ENCODE measurements at places on chromosomes 2 and 18.

- peak; percentile 92 for DNase-seq
Measured at GRCh38 chr2:676647-677055, 555 bp downstream of the TMEM18 start.

- DNase-seq = no peak
Measured at GRCh38 chr2:20541651-20542050, 94.8 kb downstream of the RHOB start.

DNA sequence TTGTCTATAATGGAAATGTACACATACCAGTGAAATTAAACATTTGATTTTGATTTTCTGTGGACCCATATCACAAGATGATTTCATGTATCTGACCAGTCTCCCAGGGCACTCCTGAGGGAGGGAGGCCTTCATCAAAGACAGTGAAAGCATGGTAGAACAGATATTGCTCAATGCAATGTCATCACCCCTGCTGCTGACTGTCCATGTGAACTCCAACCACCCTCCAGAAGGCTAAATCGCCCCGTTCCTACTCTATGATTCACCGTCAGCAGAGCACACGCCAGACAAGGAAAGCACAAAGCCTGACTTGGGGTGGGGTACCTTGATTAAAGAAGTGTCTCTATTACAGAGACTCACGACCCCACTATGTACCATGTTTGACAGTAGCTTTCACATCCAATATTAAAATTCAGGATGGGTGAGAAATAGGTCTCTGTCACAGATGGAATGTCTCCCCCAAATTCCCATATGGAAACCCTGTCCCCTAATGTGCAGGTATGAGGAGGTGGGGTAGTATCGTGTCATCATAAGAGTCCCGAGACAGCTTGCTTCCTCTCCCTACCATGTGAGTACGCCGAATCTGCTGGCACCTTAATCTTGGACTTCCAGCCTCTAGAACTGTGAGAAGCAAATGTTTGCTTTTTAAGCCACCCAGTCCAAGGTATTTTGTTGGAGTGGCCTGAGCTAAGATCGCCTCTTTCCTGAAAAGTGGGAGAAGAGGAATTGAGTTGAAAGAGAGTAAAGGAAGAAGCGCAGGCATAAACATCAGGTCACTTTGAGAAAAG lies 42.4 kb downstream of the CYB5A start:
- no peak for DNase-seq

- DNase-seq = no peak
Measured at GRCh38 chr2:172674968-172675303, 60.7 kb upstream of the RAPGEF4 start.

DNA sequence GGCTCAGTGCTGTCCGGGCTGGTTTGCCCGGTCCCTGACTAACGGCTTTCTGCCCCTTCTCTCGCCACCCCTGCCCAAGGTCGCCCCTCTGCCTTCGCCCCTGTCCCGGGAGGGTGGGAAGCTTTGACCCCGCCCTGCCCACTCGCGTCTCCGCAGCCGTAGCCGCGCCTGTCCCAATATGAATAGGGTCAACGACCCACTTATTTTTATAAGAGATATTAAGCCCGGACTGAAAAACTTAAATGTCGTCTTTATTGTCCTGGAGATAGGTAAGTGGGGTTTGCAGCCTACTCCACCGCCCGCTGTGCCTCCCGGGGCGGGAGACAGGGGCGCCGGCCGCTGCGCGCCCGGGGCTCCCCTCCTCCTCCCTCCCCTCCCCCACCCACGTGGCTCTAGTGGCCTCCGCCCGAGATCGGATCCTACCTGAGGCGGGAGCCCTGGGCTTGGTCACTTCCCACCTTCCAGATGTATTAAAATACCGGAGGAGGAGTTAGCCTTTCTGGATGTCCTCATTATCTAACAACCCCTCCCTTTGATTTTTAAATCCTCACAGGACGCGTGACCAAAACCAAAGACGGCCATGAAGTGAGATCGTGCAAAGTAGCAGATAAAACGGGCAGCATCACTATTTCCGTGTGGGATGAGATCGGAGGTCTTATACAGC lies 633 bp downstream of the NABP1 start:
- peak; percentile 84 for DNase-seq

GRCh38 chr2:192414794-192415193 lies 220.1 kb upstream of the TMEFF2 start:
- DNase-seq = no peak

DNA sequence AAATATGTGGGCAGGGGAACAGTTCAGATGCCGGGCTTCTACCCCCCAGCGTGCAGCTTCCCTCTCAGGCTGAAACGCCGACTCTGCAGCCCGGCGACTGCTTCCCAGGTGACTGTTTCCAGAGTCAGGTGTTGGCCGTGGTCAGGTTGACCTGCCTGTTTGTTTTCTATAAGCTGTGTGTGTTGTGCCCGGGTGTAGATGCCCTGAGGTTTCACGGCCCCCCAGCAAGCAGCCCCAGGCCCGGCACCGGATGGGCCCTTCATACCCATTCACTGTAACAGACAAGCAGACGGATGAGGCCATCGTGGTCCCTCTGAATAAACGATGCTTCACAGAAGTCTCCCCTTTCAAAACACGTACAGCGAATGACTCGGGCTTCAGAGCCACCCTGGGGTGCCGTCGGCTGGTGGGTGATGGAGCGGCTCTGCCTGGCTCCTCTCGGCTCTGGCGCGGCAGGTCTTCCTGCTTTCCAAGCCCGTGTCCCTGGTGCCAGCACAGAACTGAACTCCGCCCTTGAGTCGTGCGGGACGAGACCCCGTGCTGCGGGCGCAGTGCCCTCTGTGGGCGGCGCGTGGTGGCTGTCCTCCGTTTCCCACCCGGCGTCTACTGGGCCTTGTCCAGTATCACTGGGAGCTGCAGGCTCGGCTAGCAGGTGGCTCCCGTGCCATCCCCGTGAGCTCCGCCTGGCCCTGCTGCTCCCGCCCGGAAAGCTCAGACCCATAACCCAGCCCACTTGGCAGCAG lies 15.0 kb upstream of the KCNG2 start:
- no peak for DNase-seq

GRCh38 chr2:58574873-58575272 lies 333.7 kb upstream of the FANCL start:
- no peak for DNase-seq

DNA sequence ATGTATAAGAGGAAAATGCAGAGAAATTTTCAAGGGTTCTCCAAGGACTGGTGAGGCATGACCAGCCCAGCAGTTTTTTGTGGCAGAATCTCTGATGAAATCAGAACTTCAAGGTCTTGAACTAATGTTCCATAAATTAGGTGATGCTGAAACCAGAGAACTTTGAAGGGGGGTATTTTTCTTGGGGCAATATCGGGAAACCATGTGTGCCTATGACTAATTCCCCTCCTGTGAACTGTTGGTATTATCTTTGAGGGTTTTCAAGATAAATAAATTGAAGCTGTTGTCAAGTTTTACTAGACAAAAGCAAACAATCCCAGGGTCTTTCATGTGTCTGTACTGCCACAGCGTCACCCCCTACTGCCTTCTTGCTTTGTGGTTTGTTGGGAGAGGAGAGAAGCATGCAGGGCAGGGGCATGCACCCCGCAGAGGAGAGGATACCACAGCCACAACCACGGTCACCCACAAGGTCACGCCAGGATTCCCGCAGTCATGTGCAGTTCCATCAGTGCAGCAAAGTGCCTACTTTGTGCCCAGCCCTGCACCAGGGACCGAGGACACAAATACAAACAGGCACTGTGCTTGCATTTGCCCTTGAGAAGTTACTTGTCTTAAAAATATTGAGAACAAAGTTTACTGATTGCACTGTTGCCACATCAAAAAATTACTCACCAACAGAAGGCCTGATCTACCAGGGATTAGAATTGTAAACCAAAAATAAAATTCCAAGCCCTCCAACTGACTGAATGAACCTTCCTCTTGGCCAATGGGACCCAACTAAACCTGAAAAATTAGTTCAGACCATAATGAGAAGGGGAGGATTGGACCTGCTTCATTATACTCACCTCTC lies 413.3 kb upstream of the TRIB2 start:
- DNase-seq = no peak

DNA sequence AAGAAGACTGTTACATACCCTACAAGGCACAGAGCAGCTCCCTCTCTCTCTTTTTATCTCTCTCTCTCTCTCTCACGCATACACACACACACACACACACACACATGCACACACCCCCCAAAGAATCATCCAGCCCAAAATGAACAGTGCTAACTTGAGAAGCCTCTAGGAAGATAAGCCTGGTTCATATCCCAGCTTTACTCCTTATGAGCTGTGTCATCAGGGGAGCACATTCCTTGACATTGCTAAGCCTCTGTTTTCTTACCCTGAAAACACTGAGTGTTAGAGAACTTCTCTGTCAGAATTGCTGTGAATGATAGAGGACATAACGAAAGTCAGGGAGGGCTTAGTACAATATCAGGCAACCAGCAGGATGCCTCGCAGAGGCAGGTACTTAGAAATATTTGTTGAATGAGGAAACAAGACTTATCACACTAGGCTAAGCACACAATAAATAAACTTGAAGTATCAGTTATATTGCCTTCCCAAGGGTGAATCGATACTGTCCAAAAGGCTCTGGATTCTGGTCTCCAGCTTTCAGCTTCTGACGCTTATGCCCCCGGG lies 725.6 kb upstream of the ID2 start:
- DNase-seq = no peak

GRCh38 chr2:28972778-28973335 lies 8.2 kb upstream of the TOGARAM2 start:
- DNase-seq = no peak

DNA sequence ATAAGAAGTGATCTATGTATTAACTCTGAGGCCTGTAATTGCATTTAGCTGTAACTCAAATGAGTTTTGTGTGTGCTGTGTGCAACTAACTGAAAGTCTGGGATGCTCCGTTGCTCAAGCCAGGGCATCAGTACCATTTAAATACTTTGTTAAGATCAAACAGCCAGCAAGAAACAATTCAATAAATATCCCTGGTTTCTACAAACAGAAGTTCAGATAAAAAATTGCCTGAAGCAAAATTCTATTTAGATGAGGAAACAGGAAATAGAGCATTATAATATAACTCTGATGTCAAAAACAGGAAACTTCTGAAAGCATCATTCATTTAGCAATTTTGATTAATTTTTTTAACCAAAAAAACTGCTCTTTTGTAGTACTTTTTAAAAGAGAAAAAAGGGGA lies 18.9 kb upstream of the SLC38A11 start:
- no peak for DNase-seq

GRCh38 chr2:112768432-112768831 lies 4.0 kb upstream of the CKAP2L start:
- no peak for DNase-seq

- peak; percentile 84 for DNase-seq
Measured at GRCh38 chr2:130332271-130333073, 10.2 kb upstream of the IMP4 start.

GRCh38 chr2:74291886-74292621 lies 51.2 kb downstream of the SLC4A5 start:
- no peak for DNase-seq

- DNase-seq = no peak
Measured at GRCh38 chr2:46241344-46241743, 55.9 kb upstream of the EPAS1 start.

DNA sequence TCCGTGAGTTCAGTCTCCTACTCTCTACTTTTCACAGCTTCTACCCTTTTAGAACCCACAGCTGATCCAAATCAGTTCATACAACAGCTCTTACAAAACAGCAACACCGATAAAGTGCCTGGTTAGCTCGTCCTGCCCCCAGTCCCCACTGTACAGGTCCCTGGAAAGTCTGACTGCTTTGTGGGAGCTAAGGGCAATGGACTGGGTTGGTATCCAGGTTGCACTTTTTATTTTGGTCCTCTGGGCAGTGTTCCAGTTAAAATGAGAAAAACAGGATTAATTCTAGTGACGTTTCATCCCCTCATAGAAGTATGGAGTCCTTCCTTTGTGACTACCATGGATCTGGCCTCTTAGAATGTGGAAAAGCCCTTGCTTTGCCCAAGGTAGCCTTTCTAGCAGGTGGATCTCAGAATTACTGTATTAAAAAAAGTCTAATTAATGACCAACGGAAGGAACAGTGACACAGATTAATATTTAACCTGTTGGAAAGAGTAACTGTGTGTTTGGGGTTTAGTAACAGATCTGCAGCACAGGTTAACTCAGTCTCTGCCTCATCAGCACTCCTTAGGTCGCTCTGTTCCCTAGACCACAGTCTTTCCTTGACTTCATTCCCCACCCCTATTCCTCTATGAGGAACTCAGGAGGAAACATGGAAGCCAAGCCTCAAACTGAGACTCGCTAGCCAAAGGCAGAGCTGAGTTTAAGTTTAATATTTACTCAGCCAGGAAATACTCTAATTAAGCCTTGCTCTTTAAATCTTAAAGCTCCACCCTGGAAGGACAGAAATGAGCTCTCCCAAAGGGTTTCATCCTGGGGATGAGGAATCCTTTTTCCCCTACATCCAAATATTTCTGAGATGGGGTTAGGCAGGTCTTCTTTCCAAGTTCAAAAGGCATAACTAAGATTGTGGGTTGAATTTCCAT lies 52.8 kb upstream of the ITGA6 start:
- no peak for DNase-seq

GRCh38 chr2:119106301-119106897 lies 52.2 kb downstream of the C1QL2 start:
- no peak for DNase-seq

- DNase-seq = no peak
Measured at GRCh38 chr2:157747695-157748370, 119.2 kb upstream of the ACVR1C start.

- no peak for DNase-seq
Measured at GRCh38 chr2:197435598-197436420, 981 bp upstream of the SF3B1 start.

DNA sequence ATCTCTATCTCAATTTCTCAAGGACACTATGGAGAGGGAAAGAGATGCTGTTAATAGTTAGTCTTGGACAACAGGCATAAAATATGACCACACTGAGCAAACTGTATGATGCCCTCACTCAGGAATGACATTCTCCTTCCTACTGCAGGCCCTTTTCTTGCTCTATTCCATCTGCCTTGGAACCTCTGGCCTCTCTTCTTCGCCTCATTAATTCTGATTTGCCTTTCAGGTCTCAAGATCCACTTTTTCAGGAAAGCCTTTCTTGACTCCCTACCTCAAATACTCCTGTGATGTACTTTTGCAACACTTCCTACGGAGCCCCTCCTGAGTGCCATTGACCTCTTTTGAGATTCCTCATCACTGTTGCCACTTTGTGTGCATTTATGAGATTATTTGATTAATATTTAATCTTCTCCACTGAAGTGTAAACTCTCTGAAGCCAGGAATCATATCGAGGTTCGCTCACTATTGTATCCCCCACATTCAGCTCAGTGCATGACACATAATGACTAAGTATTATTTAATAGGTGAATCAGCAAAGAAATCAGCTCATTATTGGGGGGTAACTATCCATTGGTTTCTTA lies 21.3 kb upstream of the SPP2 start:
- no peak for DNase-seq

- DNase-seq = peak; percentile 56
Measured at GRCh38 chr2:238879621-238880377, 31.9 kb downstream of the TWIST2 start.

GRCh38 chr2:77521548-77521891 lies 656 bp downstream of the LRRTM4 start:
- no peak for DNase-seq

GRCh38 chr2:240876475-240877251 lies 8.0 kb downstream of the AGXT start:
- DNase-seq = no peak
